Activated T-cell treated with anti-CD3 and anti-CD28 coated beads for 48 hours (primary cell): ENCODE measurements at places on chromosomes 13 and 19.
A peak's percentile ranks its signal among the peaks of the same experiment; 100 is the strongest.

DNA sequence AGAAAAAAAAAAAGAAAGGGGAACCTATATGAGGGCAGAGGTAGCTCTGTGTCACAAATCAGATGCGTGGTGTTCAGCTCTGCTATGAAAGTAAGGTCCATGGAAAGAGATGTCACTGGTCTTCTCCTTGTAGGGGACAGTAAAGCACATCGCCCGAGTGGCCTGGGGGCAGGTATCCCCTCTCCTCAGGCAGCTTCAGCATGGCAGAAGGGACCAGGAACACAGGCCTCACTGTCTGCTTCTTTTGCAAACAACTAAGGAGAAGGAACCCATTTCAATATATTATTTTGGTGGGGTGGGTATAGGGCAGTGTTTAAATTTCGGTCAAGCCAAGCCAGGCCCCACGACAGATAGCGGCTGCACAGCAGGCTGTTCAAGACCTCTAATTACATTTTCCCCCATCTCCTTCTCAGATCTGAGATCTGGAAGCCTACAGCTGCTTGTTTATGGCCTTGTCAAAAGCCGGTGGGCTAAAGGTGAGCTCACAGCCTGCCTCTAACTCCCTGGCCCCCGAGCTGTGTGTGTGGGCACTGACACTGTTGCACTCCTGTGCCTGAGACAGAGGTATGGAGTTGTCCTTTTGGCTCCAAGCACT lies 72.8 kb downstream of the HSPH1 start:
- DNase-seq = no peak

DNA sequence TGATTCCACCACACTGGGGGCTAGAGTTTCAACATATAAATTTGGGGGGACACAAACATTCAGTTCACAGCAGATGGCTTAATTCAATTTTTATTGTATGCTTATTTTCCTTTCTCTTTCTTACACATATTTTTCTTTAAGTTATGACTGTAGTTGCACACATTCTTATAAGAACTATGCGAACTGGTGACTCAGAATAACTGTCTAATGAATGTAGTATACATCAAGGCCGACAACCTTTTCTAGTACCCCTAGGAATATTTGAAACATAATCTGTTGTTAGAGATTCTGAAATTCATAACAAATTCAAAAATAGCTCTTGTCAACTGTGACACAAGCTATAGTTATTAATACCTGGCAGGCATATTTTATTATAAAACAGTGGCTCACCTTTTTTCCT lies 695.6 kb downstream of the PCDH9 start:
- DNase-seq = no peak

DNA sequence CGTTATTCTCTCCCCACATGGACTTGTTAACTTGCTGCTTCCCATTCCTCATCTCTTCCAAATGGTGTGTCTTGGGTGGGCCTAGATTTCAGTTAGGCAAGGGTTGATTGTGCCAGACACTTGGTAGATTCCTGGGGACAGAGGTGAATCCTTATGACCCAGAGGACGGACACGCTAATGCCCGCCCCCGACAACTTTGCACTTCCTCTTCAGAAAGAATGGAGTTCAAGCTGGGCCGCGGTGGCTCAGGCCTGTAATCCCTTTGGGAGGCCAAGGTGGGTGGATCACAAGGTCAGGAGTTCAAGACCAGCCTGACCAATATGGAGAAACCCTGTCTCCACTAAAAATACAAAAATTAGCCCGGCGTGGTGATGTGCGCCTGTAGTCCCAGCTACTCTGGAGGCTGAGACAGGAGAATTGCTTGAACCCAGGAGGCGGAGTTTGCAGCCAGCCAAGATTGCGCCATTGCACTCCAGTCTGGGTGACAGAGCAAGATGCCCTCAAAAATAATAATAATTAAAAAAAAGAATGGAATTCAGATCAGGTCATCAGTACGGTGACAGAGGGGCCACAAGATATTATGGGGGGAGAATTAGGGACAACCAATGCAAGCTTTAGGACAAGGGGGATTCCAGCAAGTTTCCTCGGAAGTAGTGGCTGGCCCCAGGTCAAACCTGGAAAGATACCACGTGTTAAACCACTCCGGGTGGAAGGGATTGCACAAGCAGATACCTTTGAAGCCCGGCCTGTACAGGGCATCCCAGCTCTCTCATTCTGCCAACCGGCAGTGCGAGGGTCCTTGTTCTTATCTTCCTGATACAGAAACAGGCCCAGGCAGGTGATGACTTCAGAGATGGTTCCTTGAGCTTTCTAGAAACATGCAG lies 2.7 kb downstream of the MYO9B start:
- DNase-seq = no peak

GRCh38 chr13:109043636-109044035 lies 414.2 kb downstream of the MYO16 start:
- DNase-seq = no peak

- DNase-seq = no peak
These were observed 10.2 kb downstream of the DPP9 start for GRCh38 chr19:4713384-4713951.

- DNase-seq = no peak
These were observed 205.5 kb downstream of the NDFIP2 start for GRCh38 chr13:79686441-79686840.

GRCh38 chr13:42873081-42873480 lies 91.7 kb downstream of the FAM216B start:
- DNase-seq = no peak

DNA sequence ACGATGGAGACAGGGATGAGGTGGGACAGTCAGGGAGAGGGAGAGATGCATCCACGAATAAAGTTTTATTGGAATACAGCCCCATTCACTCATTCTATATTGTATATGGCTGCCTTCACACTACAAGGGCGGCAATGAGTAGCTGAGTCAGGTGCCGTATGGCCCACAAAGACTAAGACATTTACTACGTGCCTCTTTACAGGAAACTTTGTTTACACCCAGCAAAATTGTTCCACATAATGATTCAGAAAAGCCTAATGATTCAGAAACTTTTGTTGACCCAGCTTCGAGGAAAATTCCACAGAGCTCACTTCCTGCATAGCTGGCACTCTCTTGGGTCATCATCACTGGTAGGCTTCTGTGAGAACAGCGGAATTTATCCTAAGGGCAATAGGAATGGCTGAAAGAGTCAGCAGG lies 87.3 kb upstream of the PEG3 start:
- no peak for DNase-seq

- no peak for DNase-seq
These were observed 24.8 kb upstream of the CEACAM21 start for GRCh38 chr19:41551212-41551610.

GRCh38 chr19:33311326-33311682 lies 9.0 kb upstream of the CEBPA start:
- DNase-seq = no peak

DNA sequence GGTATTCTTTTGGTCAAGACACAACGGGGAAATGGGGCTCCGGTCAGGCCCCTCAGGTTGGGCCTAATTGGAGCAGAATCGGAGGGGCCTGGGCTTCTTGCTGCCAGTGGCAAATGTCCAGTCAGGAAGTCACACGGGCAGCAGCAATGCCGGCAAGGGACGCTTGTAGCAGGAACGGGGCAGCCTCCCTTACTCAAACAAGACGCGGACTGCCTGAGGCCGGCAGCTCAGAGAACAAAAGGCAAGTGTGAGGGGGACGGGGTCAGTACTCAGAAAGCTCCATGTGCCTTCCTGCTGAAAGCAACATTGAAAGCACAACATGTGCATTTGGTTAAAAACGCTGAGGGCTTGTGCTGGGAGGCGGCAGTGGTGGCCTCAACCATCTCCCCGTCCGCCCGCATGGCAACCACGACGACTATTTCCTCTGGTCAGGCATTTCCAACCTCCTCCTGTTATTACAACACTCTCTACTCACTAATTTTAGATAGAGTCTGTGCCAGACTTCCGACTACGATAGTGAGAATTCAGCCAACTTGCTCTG lies 20.5 kb upstream of the RASA3 start:
- DNase-seq = no peak

DNA sequence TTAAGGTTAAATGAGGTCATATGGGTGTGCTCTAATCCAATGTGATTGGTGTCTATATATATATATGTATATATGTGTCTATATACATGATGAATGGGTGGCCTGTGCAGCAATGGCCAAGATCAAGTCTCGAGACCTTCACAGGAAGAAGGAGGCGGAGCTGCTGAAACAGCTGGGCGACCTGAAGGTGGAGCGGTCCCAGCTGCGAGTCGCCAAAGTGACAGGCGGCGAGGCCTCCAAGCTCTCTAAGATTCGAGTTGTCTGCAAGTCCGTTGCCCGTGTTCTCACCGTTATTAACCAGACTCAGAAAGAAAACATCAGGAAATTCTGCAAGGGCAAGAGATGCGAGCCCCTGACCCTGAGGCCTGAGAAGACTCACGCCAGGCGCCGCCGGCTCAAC lies 109.8 kb downstream of the EFNB2 start:
- DNase-seq = no peak

GRCh38 chr19:39183104-39183503 lies 13.7 kb upstream of the NCCRP1 start:
- DNase-seq = no peak

GRCh38 chr13:40438999-40439797 lies 227.2 kb downstream of the FOXO1 start:
- no peak for DNase-seq

GRCh38 chr19:4984438-4984990 lies 15.6 kb downstream of the KDM4B start:
- DNase-seq = no peak

GRCh38 chr13:31440132-31440531 lies 240.4 kb downstream of the B3GLCT start:
- no peak for DNase-seq

DNA sequence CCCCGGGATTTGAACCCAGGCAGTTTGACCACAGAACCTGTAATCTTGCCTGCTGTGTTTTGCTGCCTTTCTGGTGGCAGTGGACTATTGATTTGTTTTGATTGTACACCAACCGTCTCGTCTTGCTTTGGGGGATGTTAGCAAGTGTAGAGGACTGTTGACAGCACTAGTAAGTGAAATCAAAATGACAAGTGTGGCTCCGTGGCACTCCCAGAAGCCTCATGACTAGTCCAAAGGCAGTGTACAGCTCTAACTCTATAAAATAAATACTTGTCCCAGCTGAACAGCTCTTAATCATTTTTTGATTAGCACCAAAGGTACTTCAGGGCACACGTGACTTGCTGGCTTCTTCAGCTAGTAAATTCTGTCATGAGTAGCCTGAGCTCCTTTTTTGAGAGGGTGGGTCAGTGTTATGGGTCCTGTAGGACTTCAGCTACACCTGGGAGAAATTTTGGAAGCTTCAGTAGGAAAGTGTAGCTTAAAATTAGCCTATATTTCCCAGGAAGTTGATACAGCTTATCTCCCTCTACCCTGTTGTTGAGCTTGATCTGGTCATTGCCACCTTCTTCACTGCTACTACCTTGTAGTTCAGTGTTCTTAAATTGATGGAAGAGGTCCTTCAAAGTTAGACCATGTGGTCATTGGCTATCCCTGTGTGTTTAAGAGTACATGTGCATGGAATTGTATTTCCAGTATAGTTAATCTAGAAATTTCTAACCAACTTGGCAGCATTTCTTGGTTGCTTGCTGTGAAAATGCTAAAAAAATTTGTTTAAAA lies 15.1 kb downstream of the TM9SF2 start:
- no peak for DNase-seq

GRCh38 chr13:97344265-97345175 lies 89.4 kb upstream of the RAP2A start:
- DNase-seq = peak; percentile 22

DNA sequence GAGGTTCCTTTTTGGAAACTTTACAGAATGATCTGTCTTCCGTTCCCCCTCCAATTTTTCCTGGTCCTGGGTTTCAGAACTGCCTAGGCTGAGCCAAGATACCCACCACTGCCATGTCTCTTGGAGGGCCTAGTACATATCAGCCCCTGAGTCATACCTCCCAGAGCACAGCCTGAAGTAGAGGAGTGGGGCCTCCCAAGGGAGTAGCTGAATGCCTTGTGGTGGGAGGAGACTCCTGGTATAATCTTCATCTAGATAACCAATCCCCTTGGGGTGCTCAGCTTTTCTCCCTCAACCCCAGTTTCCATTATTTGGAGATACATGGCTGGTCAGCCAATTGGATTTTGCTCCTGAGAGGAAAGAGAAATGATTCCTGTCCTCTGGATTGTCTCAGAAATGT lies 30.3 kb downstream of the ZNF763 start:
- DNase-seq = no peak

- DNase-seq = peak; percentile 43
These were observed 892 bp downstream of the TRIR start for GRCh38 chr19:12733369-12734214.

- DNase-seq = no peak
These were observed 2075.3 kb downstream of the PCDH9 start for GRCh38 chr13:65154661-65155447.

DNA sequence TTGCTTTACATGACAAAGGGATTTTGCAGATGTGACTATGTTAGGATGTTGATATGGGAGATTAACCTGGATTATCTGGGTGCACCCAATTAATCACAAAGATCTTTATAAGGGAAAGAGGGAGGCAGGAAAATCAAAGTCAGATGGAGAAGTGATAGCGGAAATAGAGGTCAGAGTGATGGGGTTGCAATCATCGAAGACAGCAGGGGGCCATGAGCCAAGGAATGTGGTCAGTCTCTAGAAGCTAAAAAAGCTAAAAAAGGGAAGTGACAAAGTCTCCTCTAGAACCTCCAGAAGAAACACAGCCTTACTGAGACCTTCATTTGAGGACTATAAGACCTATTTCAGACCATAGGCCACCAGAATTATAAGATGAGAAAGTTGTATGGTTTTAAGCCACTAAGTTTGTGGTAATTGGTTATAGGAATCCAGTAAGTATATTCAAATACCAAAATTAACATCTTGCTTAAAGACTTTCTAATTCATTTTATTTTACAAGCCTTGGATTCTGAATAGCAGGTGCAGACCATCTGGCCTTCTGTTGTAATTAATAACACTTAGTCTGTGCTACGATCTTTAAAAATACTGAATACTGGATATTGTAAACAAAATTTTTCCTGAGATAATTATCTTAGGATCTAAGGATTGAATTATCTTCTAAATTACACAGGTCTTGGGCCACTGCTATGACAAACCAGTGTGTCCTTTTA lies 493.4 kb upstream of the PCDH20 start:
- DNase-seq = no peak

DNA sequence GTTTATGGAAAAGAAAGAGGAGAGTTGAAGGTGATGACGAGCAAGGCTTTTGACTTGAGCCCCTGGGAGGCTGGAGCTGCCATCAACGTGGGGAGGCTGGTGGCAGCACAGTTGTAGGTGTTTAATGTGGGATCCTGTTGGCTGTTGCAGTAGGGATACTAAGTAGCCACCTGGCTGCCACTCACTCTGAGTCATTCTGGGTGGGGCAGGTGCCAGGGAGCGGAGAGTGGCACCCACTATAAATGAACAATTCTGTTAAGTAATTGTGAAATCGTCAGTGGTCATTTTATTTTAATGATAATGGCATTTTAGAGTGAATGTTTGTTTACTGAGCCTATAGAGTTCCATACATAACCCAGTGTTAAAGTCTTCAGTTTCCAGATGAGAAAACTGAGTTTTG lies 9.8 kb downstream of the ZNF317 start:
- no peak for DNase-seq

DNA sequence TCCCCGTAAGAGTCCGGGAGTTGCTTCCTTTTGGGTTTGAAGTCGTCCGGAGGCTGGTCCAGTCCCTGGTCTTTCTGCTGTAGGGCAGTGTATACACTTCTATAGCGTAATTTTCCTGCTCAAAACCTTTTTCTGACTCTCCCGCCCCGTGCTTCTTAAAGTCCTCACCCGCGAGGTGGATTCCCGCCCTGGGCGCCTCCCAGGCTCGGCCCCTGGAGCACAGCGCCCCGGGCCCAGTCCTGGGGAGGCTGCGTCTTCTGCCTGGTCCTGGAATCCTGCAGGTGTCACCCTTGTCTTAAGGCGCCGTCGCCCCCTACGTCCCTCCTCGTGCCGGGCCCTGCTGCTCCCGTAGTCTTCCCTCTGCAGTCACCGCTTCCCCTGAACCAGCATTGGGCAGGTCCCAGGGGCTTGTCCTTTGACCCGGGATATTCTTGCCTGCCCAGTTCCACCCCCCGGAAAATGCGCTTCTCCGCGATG lies 34.4 kb upstream of the ZNF808 start:
- no peak for DNase-seq
